ENCODE measurements at places on chromosomes 6 and 20.

DNA sequence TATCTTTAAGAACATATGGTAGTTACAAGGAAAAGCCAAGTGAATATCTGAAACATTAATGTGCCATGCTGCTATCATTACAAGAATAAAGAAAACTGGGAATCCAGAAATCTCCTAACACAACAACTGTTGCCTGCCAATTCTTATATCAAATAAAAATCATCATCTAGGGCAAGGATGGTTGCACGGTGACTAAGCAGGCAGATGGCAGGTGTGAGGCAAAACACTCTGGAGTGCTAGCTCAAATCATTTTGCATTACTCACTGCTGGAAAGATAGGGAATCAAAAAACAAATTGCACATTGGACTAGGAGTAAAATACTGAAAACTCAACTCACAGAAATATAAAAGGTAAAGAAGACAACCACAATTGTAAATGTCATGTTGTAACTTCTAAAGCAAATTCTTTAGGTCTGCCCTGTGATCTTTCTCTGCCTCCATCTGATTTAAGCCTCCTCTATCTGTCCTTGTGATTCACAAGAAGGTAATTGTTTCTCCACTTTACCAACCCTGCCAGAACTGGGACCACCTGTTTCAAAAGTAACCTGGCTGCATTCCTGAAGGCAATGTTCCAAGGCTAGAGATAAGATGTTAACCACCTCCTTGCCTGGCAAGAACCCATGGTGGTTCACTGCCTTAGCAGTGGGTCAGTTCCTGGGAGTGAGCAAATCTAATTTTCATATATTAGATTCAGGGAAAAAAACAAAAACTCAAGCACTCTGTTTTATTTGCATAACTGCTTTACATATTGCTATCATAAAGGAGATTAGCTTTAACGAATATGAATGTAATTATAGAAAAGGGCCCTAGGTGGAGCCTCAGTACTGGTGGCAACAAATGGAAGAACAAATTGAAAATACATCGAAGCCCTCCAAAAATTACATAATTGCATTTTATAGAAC lies 33.1 kb upstream of the LCA5 start:
- peak; percentile 40 for DNase-seq

- no peak for DNase-seq
Measured at GRCh38 chr20:47778398-47779354, 6.6 kb downstream of the SULF2 start.

DNA sequence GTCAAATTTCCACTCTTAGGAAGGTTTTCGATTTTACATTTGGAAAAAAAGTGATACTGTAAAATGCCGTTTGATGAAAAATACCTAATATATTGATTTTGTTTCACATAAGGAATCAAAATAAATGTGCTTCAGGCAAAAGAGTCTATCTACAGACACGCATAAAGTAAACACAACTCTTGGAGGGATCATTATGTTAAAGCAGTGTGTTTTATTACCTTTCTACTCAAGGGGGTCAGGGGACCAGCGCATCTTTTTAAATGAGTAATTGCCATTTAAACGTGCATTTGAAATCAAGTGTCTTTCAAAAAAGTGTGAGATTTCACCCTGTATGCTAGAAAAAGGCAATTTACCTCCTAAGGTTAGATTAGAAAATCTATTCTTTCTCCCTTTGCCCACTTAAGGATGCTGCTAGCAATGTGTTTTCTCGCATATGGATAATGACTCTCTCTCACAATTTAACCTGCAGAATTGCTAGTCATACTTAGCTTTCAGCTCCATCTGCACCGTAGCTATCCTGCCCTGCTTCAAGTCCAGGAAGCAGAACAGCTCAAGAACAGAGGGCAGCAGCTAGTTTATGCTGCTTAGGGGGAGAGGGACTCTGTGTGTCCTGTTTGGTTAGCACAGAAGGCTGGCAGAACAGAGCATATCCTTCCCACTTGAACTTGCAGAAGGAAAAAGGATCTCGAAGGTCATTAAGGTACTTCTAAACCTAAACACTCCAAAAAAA lies 35.0 kb downstream of the NKAIN2 start:
- DNase-seq, result no peak

- no peak for DNase-seq
Measured at GRCh38 chr6:148273962-148274752, 68.5 kb upstream of the SASH1 start.

GRCh38 chr6:70282919-70283461 lies 19.9 kb downstream of the COL9A1 start:
- DNase-seq, result no peak

- DNase-seq, result no peak
Measured at GRCh38 chr20:51463560-51463959, 79.0 kb downstream of the NFATC2 start.

GRCh38 chr6:53282741-53283140 lies 66.0 kb downstream of the ELOVL5 start:
- DNase-seq, result no peak

DNA sequence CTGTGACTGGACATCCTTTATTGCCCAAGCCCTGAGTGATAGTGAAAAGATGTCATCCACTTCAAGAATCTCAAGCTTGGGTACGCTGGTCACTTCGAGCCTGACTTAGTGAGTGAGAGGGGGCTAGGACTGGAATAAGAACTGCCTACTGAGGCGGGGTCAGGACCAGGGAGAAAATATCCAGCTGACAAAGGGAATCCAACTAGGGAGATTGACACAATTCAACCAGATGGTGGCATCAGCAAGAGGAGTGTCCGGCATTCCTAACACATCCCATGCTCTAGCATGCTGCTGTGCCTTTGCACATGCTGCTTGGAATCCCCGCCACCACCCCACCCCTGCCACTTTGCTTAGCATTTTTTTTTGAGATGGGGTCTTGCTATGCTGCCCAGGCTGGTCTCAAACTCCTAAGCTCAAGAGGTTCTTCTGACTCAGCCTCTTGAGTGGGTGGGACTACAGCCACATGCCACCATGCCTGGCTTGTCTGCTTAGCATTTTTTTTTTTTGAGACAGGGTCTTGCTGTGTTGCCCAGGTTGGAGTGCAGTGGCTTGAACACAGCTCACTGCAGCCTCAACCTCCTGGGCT lies 6.5 kb upstream of the CEP250 start:
- no peak for DNase-seq

- DNase-seq, result no peak
Measured at GRCh38 chr6:161076181-161076677, 84.7 kb downstream of the MAP3K4 start.

All from NCI-H1694 (cell line).